Nucleus accumbens (tissue), 56 donors: ENCODE measurements at places on chromosomes 3 and 15.

DNA sequence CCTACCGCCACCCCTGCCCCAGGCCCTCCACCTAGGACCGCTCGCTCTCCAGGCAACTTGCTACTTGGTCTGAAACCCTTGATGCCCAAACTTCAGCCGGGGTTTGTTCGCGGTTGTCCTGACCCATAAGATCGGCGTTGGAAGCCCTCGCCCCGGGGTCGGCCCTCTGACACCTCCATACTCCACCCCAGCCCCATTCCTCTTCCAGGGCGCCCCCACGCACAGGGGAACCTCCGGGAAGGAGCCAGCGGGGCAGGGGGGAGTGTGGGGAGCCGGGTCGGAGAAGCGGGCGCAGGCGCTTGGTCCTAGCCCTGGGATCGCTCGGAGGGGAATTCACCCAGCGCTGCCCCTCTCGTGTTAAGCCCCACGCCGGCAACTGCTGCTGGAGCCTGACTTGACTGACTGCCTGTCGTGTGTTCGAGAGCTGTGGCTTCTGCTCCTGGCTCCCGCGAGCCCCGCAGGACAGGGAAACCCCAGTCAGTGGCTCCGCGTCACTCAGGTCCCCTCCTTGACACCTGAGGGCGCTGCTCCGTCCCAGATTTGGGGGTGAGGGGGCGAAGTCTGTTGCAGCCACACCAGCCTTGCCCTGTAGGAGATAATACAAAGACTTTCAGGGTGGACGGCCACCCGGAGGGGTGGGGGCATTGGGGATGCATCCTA, 675 bp downstream of the RYR3 start:
- DNase-seq = peak; percentile 35

GRCh38 chr15:52422001-52422400, 106.7 kb downstream of the MYO5A start:
- DNase-seq = no peak

- no peak for DNase-seq
Observed at GRCh38 chr3:177995381-177996085, 540.7 kb upstream of the KCNMB2 start.

- no peak for DNase-seq
Observed at GRCh38 chr3:13795816-13796215, 84.1 kb downstream of the WNT7A start.

DNA sequence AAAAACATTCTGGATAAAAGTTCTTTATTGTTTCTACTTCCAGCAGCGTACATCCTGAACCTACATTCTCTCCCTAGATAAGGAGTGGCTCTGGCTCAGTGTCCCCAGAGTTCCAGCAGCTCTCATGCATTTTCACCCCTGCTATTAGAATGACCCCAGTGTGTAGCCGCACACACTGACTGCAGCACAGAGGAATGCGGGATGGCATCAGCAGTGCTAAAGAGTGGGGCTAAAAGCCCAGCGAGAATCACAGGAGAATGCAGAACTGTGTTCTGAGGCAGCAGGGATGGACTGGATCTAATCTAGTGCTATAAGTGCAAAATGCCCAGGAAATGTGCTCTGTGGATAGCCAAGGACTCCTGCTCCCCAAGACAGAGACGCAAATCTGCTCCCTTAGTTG, 66.4 kb upstream of the TJP1 start:
- DNase-seq = no peak

DNA sequence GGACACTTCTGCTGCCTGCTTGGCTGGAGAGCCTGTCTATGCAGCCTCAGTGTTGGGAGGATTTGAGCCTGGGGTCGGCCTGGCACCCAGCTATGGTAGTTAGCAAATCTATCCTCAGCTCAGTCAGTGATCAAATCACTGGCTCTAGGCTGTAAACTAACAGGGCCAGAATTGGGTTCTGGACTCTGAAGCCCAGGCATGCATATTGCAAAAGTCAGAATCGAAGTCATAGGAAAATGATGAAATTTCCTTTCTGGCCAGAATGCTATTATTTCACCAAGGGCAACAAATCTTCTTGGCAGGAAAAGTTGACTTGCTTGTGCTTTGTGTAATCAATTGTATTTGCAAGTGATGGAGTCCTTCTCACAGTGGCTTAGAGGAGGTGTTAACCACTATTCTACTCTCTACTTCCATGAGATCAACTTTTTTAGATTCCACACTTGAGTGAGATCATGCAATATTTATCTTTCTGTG, 482.6 kb upstream of the TPRG1 start:
- no peak for DNase-seq

DNA sequence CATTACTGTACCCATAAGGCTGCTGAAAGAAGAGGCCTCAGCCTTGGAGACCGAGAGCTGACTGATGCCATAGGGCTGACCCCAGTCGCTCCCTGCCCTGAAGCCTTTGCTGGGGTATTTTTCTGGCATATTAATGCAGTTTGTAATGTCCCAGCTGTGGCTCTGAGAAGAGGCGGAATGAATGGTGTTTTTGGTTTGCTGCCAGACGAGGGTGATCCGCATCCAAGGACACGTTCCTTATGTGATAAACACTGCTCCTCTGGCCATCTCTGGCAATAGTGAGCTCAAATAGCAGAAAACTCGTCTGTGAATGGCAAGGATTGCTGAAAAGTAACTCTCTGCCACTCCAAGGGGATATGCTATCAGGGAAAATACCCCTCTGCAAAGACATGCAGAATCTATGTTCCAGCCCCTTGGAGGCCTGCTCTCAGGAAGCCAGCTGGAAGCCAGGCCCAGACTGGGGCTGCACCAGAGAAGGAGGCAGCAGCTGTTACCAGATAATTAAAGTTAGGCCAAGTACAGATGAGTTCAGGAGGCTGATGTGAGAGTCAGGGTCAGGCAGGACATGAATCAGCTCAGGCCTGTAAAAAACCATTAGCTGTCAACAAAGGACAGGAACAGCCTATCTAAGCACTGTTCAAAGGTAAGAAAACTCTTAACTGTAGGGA, 28.9 kb upstream of the KLHL6 start:
- no peak for DNase-seq

GRCh38 chr3:196708467-196708866, 3.6 kb downstream of the CEP19 start:
- no peak for DNase-seq

DNA sequence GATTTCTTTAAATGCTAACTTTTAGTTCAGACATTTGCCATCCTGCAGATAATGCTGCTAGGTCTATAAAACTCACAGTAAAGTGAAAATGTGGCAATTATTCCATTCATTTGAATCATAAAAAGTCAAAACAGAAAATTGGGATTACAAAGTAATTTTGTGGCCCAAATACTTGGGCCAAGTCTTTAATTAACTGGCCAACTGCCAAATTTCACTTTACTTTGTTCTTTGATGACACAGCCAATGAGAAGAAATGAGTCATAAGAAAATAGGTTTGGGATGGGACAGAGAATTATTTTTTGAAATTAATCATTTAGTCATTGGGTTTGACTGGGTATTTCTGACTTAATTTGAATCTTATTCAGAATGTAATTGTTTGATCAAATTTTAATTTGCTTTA, 89.8 kb upstream of the SLC2A2 start:
- no peak for DNase-seq
